Esophagus squamous epithelium (tissue), 5 donors: ENCODE measurements at places on chromosomes 6 and 20. TPM values are rescaled to one million over a fixed set of nuclear protein-coding genes. Genes with fewer than 3 reads are reported as not detected.

The DBNDD2 gene
- 29.5 TPM for total RNA-seq

The CCR6 gene
- total RNA-seq: 0.57 TPM

The ELOVL5 gene
- total RNA-seq: 36.9 TPM

The SAMD10 gene
- 15.9 TPM for total RNA-seq

The CASS4 gene
- 0.73 TPM for total RNA-seq

The COL11A2 gene
- 0.61 TPM for total RNA-seq

The LAMA2 gene
- 1.7 TPM for total RNA-seq

The TCP11 gene
- total RNA-seq: not detected

The CST5 gene
- total RNA-seq: not detected

The LAMA5 gene
- 77.9 TPM for total RNA-seq

The EYA2 gene
- total RNA-seq: 16.9 TPM

The PRKN gene
- 3.4 TPM for total RNA-seq

The ABHD16B gene
- not detected for total RNA-seq

The OR12D3 gene
- total RNA-seq: not detected

DNA sequence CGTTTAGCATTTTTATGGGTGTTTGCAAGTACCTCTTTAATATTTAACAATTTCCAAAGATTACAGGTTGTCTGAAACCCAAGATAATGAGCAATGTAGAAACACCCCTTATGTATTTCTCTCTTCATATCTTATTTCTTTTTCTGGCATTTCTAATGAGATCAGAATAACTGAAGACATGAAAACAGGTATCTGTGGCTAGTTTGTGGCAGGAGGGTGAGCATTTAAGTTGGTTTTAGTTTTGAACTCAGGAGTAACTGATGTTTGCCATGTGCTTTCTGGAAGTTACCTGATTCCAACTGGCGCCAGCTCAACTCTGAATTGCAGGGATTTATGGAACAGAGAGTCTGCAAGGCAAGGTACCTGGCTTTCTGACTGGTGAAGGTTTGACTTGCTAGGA lies 35.4 kb upstream of the PRL start:
- DNase-seq: no peak

DNA sequence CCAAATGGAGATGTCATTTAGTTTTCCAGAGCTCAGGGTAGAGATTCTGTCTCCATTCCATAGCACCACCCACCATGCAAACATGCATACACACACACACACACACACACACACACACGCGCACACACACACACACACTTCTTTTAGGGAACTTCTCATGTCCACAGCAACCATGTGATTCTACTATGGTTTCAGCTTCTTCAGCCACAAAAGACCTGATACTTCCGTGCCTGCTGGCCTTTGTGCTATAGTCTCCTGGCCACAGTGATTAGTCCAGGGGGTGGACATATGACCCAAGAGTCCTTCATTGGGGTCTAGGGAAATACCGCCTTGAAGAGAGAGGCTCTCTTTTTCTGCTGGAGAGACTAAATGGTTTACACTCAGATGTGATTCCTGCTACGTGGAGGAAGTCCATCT lies 53.5 kb downstream of the CARMIL1 start:
- no peak for DNase-seq

GRCh38 chr6:51648236-51648635 lies 439.2 kb downstream of the PKHD1 start:
- no peak for DNase-seq

DNA sequence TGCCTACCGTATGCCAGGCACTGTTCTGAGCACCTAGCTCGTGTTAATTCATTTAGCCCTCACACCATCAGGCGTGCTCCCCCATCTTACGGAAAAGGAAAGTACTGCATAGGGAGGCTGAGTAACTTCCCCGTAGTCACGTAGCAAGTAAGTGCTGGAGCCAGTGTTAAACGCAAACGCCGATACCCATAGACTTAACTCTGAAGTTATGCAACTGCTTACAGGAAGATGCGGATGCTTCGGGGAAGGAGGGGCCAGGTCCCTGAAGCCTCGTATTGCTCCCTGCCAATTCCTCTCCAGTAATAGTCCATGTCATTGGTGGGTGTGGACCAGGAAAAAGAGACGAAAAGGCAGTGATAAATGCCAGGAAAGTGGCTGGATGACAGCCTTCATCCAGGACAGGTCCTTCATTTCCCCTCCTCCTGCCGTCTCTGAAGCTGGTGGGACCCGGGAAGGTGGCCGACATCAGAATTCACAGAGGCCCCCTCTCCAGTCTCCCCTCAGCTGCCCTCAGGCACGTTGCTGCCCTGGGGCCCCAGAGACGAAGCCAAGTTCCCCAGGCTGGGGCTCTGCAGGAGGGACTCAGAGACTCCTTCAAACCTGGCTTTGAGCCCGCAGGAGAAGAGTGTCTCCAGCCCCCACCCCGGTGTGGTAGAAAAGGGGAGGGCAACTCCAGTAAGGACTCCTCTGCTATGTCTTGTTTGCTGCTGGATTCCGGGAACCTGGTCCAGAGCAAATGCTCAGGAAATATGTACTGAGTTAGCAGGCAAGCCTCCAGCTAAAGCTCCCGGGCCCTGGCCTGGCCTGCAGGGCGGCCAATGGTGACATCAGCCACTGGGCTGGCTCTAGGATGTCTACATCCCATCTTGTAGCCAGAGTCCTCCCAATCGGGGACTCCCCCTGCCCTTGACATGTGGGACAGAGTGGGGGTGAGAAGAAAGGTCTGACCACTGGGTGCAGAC lies 37.8 kb downstream of the RAB44 start:
- DNase-seq: no peak

- no peak for DNase-seq
Measured at GRCh38 chr6:26206868-26207801, 119.9 kb downstream of the HFE start.

- DNase-seq: no peak
Measured at GRCh38 chr6:151835396-151835795, 27.9 kb downstream of the ESR1 start.

DNA sequence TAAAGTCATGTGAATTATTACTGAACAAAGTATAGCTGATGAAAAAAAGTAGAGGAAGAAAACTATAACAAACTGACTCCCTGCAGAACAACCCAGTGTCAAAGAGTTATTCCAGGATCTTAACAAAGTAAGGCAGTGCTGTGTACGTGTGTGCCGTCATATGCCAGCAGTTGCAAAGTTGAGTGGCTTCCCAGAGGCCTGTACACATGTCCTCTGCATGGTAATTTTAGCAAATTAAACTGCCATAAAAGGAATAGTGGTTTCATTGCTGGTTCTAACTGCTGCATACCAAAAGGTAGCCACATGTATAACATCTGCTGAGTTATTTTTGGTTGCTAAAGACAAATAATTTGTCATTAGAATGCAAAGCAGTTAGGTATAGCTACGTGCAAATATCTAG lies 44.8 kb downstream of the RIPOR2 start:
- no peak for DNase-seq

- DNase-seq: no peak
Measured at GRCh38 chr20:48326868-48327267, 500.9 kb downstream of the PREX1 start.

DNA sequence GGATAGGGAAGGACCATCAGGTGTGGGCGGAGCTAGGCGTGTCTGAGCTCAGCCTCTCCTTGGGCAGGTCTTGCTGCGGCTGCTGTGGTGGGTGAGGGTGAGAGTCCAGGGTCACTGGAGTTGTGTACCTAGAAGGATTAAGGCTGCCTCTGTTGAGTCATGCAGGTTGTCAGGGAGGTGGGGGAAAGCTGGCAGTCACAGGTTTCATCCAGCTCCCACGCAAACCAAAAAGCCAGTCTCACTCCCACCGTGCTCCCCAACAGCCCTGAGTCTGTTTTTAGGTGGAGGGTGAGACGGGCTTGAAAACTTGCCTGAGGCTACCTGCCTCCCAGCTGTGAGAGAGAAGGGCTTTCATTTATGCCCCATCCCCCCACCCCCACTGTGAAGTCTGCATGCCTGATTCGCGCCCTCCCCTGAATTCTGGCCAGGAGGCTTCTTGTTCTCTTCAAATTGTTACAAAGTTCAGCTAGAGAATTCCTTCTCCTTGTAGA lies 161.5 kb downstream of the MYLK4 start:
- DNase-seq: no peak

DNA sequence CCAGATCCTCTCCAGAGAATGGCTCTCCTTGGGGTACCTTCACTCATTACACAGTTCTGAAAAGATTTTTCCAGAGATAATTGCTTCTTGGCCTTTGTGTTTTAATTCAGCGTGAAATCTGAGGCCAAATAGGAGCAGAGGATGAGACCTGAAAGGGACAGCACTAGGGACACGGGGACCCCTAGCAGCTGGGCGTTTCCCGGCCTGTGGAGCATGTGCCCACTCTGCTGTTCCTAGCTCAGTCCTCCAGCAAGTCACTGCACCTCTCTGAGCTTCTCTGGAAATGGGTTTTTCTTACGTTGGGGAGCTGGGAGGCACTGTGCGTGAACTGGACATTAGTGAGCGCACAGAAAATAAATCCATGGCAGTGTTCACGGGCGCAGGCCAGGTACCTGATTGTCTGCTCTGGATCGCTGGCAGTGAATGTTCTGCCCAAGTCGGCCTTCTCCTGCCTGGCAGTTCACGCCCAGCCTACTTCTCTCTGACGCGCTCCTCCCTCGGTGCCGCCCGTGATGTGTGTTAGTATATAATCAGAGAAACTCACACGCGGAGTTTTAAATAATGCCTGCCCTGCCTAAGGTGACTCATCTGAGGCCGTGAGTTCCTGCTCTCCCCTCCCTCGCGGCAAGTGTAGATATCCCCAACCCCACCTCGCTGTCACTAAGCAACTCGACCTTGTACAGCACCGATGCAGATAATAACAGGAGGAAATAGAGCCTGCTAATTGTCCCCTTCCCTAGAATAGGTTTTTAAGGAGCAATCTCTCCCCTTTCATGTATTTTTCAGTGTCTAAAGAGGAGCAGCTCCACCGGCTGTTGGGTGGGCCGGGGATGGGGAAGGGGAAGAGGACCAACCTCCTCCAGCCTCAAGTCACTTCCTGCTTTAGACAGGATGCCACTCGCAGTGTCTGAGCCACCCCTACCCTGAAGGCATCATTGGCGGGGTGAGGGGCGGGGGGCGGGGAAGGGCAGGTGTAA lies 2.7 kb upstream of the TUBB2A start:
- DNase-seq: peak; percentile 10

- no peak for DNase-seq
Measured at GRCh38 chr6:57261926-57262325, 39.8 kb upstream of the RAB23 start.

- DNase-seq: no peak
Measured at GRCh38 chr6:31597006-31597405, 4.2 kb upstream of the NCR3 start.

GRCh38 chr6:33577106-33577535 lies 3.0 kb downstream of the BAK1 start:
- no peak for DNase-seq

DNA sequence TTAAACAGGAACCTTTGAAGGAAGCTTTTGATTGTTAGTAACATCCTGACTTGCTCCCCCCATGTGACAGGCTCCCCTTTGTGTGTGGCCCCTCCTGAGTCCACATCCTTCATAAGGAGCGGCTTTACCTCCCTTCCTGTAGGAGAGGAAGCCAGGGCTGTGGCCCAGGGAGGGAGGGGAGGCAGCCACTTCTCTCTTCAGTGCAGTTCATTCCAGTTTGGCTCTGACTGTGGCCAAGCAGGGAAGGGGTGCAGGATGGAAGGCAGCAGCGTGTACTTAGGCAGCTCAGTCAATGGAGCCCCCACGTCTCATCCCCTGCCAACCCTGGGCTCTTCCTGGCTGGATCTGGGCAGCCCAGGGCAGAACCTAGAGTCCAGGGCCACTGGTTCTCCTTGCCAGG lies 295.2 kb downstream of the QKI start:
- no peak for DNase-seq

- no peak for DNase-seq
Measured at GRCh38 chr6:158785036-158785435, 34.1 kb downstream of the EZR start.

GRCh38 chr6:35049156-35049735 lies 91.9 kb downstream of the TCP11 start:
- no peak for DNase-seq

GRCh38 chr20:47137231-47137870 lies 219.1 kb downstream of the ZMYND8 start:
- DNase-seq: no peak

GRCh38 chr20:33431797-33432381 lies 11.7 kb downstream of the SNTA1 start:
- no peak for DNase-seq

GRCh38 chr6:77415706-77416105 lies 47.6 kb downstream of the HTR1B start:
- no peak for DNase-seq

- no peak for DNase-seq
Measured at GRCh38 chr20:12466915-12467314, 541.9 kb upstream of the SPTLC3 start.

- no peak for DNase-seq
Measured at GRCh38 chr20:891058-891705, 25.0 kb downstream of the ANGPT4 start.

GRCh38 chr20:58531063-58531462 lies 15.9 kb upstream of the APCDD1L start:
- no peak for DNase-seq

- DNase-seq: no peak
Measured at GRCh38 chr6:150940941-150941340, 75.4 kb downstream of the MTHFD1L start.

GRCh38 chr6:21521276-21521675 lies 72.3 kb upstream of the SOX4 start:
- DNase-seq: no peak

DNA sequence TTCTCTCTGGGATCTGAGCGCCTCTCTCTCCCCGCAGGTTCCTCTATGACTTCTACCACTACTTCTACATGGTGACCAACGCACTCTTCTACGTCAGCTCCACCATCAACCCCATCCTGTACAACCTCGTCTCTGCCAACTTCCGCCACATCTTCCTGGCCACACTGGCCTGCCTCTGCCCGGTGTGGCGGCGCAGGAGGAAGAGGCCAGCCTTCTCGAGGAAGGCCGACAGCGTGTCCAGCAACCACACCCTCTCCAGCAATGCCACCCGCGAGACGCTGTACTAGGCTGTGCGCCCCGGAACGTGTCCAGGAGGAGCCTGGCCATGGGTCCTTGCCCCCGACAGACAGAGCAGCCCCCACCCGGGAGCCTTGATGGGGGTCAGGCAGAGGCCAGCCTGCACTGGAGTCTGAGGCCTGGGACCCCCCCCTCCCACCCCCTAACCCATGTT lies 36.3 kb upstream of the MRGBP start:
- no peak for DNase-seq

DNA sequence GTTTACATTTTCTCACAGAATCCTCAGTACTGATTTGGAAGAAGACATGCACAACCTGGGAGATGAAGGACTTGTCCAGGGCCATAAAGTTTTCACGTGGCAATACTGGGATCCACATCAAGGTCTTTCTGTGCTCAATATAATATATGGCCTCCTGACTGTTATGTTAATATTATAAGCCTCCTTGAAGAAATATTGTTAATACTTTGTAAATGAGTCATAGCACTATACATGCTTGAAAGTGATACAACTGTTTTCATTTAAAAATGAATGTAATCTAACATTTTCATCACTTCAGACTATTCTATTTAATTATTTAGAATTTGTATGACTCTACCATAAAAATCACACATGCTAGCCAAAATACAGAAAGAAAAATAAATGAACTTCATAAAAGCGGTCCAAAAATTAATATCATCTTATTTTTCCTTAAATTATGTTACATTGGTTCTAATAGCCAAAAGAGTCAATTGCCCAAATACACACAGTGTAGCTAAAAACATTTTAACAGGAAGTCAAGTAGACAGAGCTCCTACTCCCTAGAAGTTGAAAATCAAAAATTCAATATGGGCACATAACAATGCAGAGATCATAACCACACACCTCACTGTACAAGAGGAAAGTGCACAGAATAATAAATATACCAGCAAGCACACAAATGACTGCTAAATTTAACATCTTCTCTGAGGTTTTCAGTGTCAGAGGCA lies 188.0 kb upstream of the HDDC2 start:
- no peak for DNase-seq
